ENCODE measurements at places on chromosomes 3 and 15.

GRCh38 chr3:144033240-144033589 lies 61.6 kb downstream of the DIPK2A start:
- no peak for DNase-seq

DNA sequence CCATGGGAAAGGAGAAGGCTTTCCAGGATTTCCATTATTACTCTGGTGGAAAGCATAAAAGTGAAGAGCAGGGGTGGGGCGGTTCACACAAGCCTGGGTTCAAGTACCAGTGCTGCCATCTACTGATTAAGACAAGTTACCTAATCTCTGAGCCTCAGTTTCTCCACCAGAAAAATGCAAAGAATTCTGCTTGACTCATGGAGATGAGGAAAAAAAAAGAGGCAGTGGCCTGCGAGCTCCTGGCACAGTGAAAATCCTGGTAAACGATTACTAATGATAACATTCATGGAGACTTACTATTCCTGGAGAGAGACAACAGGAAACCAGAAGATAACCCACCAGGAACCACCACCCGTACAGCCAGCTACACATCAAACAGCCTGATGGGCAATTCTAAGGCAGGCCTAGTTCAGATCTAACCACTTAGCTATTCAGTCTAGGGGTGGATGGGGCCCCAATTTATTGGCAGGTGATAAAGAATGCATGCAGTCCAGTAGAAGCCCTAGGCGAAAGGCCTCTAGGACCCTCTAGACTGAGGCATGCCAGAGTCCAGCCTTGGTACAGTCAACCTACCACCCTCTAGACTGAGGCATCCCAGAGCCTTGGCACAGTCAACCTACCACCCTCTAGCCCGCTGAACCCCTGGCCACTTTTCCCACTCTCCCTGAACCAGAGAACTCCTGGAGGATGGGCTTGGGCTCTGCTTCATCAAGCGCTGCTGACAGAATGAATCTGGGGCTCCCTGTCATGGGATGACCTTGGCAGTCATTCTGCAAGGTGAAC lies 2.5 kb downstream of the AMOTL2 start:
- no peak for DNase-seq

- DNase-seq, result no peak
These were observed 117.6 kb upstream of the UBP1 start for GRCh38 chr3:33557829-33558228.

DNA sequence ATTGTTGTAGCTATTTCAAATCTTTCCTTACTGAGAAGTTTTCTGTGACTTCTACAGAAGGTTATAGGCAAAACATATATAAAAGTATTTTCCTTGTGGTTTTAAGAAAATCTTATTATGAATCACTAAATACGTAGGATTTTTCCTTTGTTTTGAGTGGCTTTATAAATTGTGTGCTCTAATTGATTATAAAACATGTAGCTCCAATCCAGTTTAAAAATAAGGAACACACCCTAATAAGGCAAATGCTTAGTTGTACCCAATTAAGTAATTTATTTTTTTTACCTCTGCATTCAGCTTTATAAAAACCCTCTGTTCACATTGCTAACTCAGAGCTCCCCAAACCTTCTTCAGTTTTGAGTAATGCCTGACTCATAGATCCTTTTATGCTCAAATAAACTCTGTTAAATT lies 408.0 kb downstream of the NAALADL2 start:
- no peak for DNase-seq

DNA sequence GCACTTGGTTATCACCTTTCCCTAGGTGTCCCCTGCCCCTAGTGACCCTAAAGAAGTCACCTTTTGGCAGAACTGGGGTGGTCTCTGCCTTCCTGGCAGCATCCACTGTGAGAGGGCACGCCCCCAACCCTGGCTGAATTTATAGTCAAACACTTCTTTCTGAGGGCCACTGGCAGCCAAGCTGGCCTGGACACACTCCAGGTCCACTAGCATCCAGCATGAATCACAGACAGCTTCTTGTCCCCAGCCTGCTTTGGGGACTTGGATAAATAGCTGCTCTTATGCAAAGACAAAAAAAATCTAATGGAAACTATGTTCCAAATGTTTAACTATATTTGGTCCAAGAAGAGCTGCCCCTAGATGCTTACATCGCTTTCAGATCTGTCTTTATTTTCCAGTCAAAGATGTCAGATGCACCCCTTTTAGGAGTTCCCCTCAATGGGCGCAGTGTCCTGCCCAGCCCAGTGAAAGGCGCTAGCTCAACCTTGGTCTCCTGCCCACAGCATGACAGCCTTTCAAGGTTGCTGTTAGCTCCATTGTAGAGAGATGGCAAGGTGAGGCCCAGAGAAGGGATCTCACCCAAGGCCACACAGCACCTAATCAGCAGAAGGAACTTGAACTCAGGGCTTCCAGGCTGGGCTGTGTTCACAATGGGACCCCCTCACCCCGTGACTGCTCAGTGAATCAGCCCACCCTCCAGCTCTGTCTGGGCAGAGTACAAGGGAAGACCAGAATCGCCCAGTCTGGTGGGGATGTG lies 7.0 kb downstream of the RASL12 start:
- no peak for DNase-seq

GRCh38 chr15:42498212-42499068 lies 3.0 kb downstream of the SNAP23 start:
- DNase-seq, result no peak

DNA sequence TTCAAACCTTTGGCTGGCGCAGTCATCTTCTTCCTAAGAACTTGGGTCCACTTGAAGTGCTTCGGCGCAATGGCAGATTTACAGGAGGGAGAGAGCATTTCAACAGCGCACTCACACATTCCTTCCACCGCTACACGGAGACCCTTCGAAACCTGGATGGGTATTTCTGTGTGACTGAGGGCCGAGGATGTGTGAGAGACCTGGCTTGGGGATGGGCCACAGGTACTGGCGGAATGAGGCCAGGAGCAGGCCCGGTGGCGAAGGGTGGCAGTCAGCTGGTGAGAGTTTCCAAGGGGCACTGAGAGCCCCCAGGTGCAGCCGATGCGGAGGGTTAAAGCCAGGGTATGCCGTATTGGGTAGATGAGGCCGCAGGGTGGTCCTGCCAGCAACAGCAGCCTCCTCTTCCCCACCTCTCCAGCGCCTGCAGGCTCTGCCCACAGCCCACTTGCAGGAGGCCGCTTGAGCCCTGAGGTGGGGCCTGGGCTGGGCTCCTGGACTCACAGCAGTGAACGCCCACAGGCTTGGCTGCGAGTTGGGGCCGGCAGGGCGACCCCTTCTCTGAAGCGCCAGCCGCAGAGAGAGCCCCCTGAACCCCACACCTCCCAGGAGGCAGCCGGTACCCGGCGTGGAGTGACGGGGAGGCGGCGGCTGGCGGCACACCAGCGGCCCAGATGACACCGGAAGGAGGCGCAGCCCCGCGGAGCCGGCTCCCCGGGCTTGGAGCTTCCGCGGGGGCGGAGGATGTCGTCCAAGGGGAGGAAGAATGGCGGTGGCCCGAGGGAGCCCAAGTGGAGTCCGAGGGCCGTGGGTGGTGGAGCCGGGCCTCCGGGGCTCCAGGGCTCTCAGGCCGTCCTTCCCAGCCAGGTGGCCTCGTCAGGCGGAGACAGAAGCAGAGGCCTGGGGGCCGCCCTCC lies 166.5 kb downstream of the NSMCE3 start:
- DNase-seq, result no peak

DNA sequence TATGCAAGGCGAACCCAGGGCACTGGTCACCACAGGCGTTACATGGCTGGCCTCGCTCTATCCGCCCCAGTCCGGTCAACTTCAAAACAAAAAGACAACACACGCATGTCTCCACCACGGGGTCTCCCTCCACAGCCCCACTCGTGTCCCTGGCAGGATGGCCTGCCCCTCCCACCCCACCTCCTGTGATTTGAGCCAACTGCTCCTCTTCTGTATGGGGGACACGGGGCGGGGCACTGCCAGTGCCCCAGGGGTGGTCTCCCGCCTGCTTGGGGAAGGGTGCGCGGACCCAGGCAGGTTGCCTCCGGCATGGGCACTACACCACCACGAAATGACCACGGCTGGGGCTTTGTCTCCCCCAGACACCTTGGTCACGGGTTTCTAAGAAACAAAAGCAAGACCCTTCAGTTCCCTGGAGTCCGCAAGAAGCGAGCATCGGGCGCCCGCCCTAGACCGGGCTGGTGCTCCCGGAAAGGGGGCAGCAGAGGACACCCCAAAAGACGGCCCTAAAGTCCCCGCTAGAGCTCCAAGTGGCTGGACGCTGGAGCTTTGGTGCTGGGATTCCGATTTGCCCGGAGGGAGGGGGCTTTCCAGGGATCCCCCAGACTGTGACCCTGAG lies 219.3 kb upstream of the PRICKLE2 start:
- no peak for DNase-seq

DNA sequence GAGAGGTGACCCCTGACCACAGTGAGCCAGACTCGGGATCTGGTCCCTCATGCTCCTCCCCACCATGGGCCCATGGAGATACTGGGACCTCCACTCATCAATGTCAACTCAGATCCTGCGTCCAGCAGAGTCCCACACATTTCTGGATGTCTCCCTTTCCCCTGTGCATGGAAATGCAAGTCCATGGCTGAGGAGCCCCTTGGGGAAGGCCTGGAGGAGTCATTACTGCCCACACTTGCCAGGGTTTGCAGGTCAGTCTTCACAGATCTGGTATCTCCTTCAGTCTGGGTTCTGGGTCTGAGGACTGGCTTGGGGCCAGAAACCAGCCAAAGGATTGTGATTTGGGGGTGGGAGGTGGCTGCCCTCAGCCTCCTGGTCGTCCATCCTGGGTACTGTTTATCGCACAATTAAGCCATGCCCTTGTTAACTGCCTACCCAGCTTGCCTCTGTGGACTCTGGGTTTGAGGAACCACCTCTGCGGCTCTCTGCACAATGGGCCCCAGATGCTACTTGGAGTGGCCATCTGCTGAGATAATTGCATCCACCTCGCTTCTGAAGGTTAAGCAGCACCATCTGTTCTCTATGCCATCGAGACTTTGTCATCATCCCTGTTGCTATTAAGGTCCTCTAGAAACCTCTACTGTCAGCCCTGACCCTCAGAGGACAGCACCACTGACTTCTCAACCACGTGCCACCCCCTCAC lies 49.9 kb upstream of the KLF13 start:
- no peak for DNase-seq

DNA sequence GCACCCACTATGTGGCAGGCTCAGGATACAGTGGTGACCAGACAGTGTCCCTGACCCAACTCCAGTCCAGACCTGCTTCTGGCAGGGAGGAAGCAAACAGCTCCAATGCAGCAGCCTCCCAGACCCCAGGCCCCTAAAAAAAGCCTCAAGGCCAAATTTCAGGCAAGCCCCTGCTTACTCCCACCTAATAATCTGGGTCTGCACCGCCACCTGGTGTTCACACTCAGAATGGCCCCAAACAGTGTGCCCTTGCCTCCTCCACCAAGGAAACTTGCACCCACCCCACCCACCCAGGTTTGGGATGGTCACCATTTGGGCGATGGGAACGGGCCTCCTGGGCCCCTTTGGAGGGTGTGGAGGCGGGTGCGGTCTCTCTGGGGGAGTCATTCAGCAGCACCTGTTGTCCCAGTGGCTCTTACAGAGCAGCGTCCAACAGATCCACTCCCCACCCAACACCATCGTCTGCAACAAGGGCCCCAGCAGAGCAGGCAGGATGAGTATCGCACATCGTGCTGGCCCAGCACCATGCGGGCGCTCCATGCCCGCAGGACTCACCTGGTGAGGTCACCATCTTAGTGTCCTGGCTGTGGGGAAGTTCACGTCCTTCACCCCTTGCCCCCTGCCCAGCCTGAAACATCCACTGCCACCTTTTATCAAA lies 17.3 kb downstream of the C3orf18 start:
- peak; percentile 26 for DNase-seq

- DNase-seq, result no peak
These were observed 33.9 kb upstream of the PLXNA1 start for GRCh38 chr3:126948980-126949535.

All from stimulated activated CD4-positive, alpha-beta T cell treated with anti-CD3 and anti-CD28 coated beads, Interleukin-1b, Interleukin-23, amount 100 ng/mL, for 1 hour (primary cell).